ENCODE measurements at places on chromosomes 2 and 18. TPM values are rescaled to one million over a fixed set of nuclear protein-coding genes. Genes with fewer than 3 reads are reported as not detected.

TRIM43 gene
- not detected for total RNA-seq

UGT1A8 gene
- not detected for total RNA-seq

IL1RN gene
- total RNA-seq = 0.16 TPM

RPRM gene
- total RNA-seq = 0.16 TPM

ALPP gene
- total RNA-seq = not detected

KCNG2 gene
- total RNA-seq = 1.9 TPM

XDH gene
- total RNA-seq = 0.17 TPM

SPP2 gene
- total RNA-seq = 0.16 TPM

LYG2 gene
- total RNA-seq = not detected

TDRD15 gene
- not detected for total RNA-seq

PREB gene
- 40.7 TPM for total RNA-seq

TOGARAM2 gene
- 0.47 TPM for total RNA-seq

POTEI gene
- not detected for total RNA-seq

VSNL1 gene
- total RNA-seq = 0.47 TPM

GALNT14 gene
- total RNA-seq = 0.17 TPM

REG1B gene
- not detected for total RNA-seq

TEX51 gene
- total RNA-seq = not detected

ITGAV gene
- 117 TPM for total RNA-seq

RNF144A gene
- total RNA-seq = 3.9 TPM

KIF1A gene
- under 0.01 TPM for total RNA-seq

PDE1A gene
- total RNA-seq = 27.9 TPM

SLC9A4 gene
- total RNA-seq = not detected

MBD2 gene
- total RNA-seq = 112 TPM

CDKL4 gene
- 4.3 TPM for total RNA-seq

NT5DC4 gene
- not detected for total RNA-seq

SERPINB12 gene
- total RNA-seq = not detected

BMP10 gene
- not detected for total RNA-seq

FSHR gene
- under 0.01 TPM for total RNA-seq

All from bronchial smooth muscle cell (primary cell).